ENCODE measurements at places on chromosomes 5 and 9. TPM values are rescaled to one million over a fixed set of nuclear protein-coding genes. Genes with fewer than 3 reads are reported as not detected.

- DNase-seq = no peak
Measured at GRCh38 chr5:35009019-35009418, 38.7 kb downstream of the AGXT2 start.

DNA sequence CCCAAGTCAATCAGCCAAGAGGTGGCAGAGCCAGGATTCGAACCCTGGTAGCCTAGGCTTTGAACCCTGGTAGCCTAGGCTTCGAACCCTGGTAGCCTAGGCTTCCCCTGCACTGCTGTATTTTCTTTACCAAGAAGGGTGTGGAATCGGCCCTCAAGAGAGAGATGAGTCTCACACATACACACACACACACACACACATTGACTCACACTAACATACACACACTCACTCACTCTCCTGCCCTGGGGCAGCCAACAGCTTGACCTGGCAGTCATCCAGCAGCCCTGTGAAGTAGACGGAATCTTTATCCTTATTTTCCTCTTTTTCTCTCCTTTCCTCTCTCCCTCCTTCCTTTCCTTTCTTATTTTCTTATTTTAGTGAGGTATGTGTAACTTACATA lies 55.4 kb upstream of the RPL26L1 start:
- peak; percentile 94 for DNase-seq

GRCh38 chr5:147040856-147041255 lies 162.3 kb upstream of the PPP2R2B start:
- DNase-seq = no peak

DNA sequence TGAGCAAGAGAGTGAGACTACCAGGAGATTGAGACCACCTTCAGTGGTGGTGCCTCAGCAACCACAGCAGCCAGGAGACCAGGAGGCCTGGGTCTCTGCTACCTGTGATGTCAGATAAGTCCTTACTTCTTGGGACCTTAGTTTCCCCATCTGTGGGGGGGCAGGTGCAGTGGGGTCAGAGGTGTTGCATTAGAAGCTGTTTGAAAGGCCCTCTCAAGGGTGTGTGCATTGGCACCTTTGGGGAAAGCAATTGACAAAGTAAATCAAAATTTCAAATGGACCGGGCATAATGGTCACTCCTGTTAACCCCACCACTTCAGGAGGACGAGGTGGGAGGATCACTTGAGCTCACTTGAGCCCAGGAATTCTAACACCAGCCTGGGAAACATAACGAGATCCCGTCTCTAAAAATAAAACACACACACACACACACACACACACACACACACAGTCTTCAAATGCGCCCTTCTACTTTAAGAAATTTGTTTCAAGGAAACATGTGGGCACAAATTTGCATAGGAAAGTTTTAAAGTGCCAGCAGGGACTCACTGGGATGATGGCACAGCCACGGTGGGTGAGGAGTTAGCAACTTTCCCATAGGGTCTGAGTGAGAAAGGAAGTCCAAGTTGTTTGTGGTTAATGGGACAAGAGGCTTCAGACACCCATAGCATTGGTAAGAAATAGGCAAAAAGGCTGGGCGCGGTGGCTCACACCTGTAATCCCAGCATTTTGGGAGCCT lies 1.3 kb upstream of the AK1 start:
- DNase-seq = no peak

DNA sequence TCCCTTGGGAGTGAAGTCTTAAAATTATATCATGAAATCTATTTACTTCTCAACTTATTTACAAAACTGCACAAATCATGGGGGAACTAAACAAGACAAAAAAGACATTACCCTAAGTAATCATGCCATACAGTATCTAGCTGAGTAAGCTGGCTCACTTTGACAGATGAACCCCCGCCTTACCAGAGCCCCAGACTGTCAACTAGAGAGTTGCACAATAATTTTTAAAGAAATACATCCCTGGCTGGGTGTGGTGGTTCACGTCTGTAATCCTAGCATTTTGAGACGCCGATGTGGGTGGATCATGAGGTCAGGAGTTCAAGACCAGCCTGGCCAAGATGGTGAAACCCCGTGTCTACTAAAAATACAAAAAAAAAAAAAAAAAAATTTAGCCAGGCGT lies 62.3 kb downstream of the LPAR1 start:
- no peak for DNase-seq

DNA sequence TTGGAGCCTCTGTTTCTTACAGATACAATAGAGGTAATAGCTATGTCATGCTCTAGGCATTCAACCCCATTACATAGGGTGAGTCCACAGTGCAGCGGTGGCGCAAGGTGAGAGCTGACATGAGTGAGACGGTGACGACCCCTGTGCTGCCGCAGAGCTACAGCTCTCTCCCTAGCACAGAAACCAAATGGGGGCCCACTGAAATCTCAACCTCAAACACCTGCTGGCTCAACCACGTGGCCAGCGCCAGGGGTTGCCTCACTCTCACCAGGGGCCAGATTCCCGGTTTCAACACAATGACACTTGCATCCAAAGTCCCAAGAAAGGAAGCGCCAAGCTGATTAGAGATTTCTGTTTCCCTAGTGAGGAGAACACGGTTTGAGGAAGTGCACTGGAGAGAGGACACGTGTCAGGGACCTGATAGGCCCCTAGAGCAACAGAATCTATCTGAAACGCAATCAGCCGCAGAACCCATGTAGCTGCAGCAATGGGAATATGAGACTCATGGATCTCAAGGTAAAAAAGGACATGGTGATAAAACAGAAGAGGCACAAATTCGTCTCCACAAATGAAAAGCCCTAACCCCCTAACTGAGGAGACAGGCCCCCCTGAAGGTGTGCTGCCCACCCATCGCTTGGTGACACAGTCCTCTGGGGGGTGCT lies 114.3 kb downstream of the CRB2 start:
- no peak for DNase-seq

DNA sequence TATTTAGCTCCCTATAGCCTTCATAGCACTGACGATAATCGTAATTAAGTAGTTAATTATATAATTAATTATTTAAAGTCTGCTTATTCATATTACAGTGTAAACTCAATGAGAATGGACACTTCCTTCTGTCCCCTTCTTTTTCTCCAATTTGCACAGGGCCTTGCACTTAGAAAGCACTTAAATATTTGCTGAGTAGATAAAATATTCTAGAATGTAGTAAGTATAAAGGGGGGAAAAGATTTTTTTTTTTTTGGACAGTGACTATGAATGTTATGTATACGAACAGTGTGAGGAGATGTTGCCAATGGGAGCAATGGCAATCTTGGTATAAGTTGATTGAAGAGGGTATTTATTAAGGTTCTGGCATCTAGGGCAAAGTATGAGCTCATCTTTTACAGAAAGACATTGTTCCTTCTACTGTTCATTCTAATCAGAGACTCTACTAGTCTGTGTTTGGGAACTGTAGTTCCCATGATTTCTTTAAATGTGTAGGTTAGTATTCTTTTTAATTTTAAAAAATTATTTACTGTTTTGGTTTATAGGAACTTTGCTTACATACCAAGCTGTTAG lies 49.4 kb downstream of the YTHDC2 start:
- no peak for DNase-seq

GRCh38 chr5:72410688-72411295 lies 90.6 kb downstream of the PTCD2 start:
- no peak for DNase-seq

DNA sequence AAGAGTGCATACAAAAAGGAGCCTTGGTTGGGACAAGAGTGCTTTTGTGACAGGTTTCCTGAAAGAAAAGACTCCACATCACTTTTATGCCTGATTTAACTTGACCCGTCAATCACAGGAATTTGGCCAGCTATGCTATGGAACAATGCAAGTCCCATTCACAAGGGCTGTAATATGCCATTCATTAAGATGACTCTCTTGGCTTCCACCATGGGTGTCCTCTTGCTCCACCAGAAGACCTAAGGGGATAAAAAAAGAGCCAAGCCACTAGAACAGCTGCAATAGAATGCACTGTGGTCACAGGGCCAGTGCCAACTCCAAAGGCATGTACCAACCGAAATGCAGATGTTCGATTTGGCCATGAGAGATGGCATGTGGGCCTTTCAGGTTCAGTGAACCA lies 480.1 kb upstream of the MPDZ start:
- DNase-seq = no peak

GRCh38 chr5:57804505-57804904 lies 321.9 kb upstream of the ACTBL2 start:
- no peak for DNase-seq

DNA sequence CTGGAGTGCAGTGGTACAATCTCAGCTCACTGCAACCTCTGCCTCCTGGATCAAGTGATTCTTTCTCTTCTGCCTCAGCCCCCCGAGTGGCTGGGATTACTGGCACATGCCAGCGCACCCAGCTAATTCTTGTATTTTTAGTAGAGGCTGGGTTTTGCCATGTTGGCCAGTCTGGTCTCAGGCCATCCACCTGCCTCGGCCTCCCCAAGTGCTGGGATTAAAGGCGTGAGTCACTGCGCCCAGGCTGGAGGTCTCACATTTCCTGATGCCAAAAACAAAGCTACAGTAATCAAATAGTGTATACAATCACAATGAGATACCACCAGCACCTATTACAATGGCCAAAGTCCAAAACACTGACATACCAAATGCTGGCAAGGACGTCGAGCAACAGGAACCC lies 51.1 kb downstream of the TTLL11 start:
- no peak for DNase-seq

DNA sequence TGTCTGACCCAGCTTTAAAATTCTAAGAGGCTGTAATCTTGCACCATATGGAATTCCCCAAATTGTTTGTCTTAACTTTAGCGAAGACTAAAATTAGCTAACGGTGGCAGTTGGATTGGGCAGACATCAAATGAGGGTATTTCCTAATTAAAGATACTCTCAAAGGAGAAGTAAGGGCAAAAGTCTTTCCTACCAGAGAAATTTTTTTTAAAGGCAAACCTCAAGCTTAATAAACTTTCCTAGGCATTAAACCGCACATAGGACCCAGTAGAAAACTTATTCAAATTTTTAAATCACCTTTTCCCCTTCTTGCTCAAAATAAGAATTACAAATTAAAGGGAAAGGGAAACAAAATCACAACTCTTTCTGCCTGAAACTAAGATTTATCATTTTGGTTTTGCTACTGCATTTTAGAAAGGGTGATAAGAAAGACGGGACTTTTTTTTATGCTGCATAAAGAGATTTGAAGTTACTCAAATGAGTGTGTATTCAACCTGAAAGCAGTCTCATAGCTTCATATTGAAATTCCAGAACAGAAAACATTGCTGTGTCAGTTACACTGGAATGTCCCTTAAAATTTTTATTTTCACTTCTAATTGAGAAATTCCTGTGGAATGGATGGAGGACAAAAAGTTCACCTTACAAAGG lies 189.1 kb upstream of the PTGER4 start:
- no peak for DNase-seq

- DNase-seq = no peak
Measured at GRCh38 chr9:77251050-77251449, 73.7 kb downstream of the VPS13A start.

DNA sequence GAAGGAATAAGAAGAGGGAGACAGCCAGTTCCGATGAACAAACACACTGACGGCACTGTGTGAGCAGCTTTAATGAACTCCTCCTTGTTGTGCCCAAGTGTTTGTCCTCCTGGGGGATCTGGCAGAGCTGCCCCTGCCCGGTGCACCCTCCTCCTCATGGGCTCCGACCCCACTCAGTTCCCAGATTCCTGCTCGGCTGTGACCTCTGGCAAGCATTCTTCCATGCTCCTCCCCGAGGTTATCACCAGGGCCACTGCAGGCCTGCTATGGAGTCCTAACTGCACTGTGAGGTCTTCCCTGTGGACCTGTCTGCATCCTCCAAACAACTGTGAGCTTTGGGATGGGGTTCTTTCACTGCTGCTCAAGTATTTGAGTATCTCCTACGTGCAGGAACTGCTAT lies 142.2 kb downstream of the DCP2 start:
- DNase-seq = no peak

DNA sequence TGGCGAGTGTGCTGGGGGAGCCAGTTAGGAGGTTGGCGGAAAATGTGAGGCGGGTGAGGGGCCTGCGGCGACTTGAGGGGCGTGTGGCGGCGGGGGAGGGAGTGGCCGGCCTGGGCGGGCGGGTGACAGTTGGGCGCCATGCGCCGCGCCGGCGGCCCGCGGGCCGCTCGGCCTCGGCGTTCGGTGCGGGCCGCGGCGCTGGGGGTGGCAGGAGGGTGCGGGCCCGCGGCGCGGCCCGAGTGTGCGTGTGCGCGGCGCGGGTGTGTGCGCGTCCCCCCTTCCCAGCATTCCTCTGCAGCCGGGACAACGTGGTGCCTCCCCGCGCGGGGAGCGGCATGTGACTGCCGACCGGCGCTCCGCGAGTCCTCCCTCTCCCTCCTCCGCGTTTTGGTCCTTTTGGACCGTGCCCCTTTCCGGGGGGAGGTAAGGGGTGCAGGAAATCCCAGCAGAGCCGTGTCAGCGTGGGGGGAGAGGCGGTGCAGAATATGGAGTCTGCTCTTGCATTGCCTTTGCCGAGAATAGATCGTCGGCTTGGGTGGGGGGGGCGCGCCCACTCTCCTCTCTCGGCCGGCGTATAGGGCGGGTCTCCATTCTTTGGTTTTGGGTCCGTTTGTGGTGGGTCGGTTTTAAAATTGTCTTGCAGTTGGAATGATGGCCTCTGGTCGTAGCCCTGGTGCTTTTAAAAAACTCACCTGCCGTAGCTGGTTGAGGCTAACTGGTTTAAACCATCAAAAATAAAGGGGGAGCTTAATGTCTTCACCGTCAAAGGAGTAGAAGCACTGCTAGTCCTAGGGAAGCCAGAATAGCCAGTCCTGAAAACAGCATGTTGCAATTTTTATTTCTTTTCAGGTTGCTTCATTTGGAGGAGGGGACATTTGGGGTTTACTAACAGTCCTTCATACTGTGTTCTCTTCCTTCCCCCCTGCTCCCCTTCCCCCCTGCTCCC lies 2.0 kb downstream of the LARP1 start:
- peak; percentile 52 for DNase-seq

DNA sequence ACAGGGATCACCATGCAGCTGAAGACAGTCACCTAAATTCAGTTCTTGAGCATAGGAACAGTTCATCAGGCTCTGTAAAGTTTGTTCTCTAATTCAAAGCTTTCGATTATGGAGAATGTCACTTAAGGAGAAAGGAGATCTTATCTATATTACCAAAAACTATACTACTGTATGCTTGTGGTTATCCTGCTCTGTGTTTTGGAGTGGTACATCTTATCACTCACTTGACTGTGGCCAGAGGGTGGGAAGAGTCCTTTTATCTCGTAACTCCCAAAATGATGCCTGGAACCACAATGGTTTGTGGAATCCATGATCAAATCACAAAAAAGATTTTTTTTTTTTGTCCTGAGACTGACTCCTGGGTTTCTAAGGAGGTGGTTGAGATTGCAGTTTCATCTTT lies 230.7 kb downstream of the COMMD10 start:
- no peak for DNase-seq

- DNase-seq = no peak
Measured at GRCh38 chr9:124512806-124513204, 5.6 kb upstream of the NR5A1 start.

GRCh38 chr5:9776525-9776924 lies 146.4 kb upstream of the TAS2R1 start:
- no peak for DNase-seq

Gene SOHLH1
- not detected for total RNA-seq

Gene ORM2
- total RNA-seq = not detected

Gene PSAT1
- total RNA-seq = 87.7 TPM

Gene AQP7
- not detected for total RNA-seq

Gene PKD2L2
- not detected for total RNA-seq
